NCI-H446 treated with DMSO at 0.1 percent for 48 hours (cell line): ENCODE measurements at places on chromosomes 12 and 14.

DNA sequence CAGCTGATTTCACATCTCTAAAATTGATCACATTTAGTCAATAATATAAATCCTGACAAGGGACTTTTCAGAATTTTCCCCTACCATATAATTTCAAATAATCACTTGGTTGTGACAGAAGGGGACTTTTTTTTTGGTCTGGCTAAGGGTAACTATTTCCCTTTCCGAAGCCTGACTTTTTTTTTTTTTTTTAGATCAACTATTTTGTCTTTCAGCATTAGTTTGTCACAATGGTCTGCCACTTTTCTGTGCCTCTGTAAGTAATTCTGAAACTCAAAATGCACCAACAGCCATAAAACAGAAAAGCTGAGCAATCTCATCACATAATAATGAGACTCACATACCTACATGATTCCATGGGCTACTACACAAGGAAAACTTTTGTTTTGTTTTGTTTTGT, 266.4 kb downstream of the SSPN start:
- no peak for DNase-seq

DNA sequence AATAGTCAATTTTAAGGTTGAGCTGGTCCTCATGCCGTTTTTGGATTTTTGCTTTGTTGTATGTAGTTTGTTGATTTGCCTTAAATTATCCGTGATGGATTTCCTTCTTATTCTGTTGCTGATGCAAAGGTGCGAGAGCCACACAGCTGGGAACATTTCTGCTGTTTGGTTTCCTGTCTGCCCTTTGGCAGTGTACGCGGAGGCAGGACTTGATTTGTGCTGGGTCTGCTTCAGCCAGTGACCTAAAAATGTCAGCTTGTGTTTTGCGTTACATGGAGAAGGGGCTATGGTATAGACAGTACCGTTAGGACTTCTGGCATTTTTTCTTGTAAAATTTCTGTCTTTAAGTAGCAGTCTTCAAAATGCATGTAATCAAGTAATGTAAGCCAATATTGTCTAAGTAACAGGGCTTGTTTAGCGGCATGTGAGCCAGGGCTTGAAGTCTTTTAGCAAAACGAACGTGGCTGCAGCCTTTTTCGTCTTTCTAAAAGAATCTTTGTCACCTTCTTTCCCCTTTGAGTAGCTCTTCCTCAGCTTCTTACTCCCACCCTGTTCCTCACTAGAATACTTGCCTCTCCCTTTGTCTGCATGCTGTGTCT, 18.2 kb upstream of the RD3L start:
- no peak for DNase-seq

GRCh38 chr12:27555925-27556778, 32.1 kb downstream of the PPFIBP1 start:
- DNase-seq, result no peak

GRCh38 chr14:99554184-99554583, 49.8 kb downstream of the CCDC85C start:
- DNase-seq, result no peak

GRCh38 chr12:122133192-122133950, 40.6 kb downstream of the IL31 start:
- DNase-seq, result no peak
